ENCODE measurements at places on chromosomes 1 and 21. TPM values are rescaled to one million over a fixed set of nuclear protein-coding genes. Genes with fewer than 3 reads are reported as not detected.

Gene S100A6
- 191 TPM for polyA plus RNA-seq

DNA sequence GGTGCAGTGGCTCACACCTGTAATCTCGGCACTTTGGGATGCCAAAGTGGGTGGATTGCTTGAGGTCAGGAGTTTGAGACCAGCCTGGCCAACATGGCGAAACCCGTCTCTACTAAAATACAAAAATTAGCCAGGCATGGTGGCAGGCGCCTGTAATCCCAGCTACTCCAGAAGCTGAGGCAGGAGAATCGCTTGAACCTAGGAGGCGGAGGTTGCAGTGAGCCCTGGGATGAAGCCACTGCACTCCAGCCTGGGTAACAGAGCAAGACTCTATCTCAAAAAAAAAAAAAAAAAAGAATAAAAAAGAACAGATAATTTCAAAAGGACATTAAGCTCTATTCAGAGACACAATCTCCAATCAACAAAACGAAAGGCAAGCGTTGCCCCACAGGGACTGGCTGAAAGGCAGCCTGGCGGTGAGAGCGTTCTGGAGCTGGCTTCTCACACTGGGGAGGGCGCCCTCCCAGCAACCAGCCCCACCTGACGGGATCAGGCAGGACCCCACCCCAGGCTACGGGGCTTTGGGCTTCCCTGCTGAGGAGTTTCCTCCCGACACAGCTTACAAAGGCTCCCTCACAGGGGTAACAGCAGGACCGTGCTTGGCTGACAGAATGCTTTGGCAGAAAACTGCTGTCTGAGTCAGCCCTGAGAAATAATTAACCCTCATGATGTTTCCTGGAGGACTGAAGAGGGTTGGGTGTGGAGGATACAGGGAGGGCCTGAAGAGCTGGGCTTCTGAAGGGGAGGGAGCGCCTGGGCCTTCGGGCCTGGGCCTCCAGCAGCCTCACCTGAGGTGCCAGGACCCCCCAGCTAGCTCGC lies 31.1 kb upstream of the SRP9 start:
- no peak for DNase-seq

- DNase-seq = no peak
Observed at GRCh38 chr1:115091572-115091971, 2.3 kb upstream of the TSPAN2 start.

GRCh38 chr1:115732316-115732715 lies 36.2 kb downstream of the CASQ2 start:
- no peak for DNase-seq

All from forelimb muscle (tissue), 1 donor.